IPS DF 19.7 (cell line): ENCODE measurements at places on chromosomes 4 and X.

DNA sequence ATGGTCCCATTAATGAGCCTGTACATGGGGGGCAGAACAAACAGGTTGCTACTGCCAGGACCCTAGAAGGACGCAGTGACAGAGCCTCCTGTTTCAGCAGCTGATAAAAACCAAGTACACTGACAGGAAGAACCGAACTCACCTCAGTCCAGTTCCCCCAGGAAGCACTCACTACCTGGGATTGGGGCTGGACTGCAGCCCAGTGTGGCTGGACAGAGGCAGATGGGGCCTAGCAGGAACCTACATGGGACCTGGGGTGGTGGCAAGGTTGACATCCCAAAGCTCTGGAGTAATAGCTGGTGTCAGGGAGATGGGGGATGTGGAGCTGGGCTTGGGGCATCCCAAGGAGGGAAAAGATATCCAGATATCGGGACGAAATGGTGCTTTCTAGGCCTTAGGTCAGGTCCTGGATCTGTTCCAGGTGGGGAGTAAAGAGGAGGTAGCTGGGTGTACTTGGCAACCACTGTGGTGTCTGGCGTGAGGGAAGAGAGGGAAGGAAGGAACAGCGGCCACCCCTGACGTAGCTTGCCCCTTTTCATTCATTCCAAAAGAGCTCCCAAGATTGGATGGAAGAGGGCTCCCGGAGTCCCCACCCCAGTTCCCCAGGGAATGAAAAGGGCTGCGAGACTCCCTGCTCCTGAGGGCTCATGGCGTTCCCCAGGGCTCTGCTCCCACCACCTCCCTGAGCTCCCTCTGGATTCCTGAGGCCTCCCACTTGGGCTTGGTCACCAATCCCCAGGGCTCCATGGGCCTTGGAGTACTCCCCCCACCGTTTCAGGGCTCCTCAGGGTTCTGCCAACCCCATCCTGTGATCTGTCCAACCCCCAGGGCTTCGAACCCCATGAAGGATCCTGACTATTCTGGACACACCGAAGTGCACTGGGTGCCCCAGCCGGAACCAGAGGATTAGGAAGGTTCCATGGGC lies 4.5 kb downstream of the EMD start:
- no peak for DNase-seq

- no peak for DNase-seq
Observed at GRCh38 chrX:19183761-19184477, 61.7 kb upstream of the ADGRG2 start.

DNA sequence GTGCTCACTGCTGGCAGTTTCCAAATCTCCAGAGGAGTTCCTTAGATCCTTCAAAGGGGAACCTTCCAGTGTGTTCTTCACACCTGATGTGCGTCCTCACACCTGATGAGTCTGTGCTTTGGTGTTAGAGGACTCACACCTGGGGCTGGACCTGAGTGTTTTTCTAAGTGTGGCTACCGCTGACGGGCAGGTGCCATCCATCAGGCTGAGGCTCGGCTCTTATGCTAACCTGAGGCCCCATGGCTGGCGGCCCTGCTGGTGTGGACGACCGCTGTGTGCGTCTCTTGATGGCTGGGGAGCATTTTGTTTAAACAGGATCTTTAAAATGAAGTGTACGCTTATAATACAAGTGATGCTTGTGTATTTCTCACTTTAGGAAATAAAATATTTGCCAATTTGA lies 28.4 kb downstream of the PCGF3 start:
- no peak for DNase-seq

DNA sequence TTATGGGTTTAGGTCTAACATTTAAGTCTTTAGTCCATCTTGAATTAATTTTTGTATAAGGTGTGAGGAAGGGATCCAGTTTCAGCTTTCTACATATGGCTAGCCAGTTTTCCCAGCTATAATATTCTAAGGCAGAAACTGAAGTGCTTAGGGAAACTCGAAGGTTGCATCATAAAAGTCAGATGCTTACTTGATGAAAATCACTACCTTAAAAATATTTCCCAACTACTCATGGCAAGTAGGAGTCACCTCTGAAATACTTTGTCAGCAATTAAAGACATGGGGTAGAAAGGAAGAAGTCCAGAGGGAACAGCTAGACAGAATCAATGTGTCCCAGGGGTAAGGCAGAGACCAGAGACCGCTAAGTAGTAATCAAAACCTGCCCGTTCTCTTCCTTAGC lies 6.3 kb upstream of the AP1S2 start:
- no peak for DNase-seq

DNA sequence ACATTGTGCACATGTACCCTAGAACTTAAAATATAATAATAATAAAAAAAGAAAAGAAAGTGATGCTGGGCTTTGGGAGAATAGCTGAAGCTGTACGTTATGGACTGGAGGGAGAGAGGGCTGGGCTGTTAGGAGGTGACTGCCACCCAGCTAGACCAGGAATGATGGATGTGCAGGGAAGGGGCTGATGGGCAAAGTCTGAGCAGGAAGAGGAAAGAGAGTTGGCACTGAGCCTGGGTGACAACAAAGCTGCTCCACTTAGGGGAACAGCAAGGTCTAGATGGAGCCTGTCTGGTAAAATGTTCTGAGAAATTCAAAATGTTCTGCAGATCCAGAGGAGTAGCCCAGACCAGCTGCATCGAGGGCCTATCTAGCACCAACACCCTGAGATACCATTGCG lies 32.3 kb downstream of the MED28 start:
- no peak for DNase-seq

DNA sequence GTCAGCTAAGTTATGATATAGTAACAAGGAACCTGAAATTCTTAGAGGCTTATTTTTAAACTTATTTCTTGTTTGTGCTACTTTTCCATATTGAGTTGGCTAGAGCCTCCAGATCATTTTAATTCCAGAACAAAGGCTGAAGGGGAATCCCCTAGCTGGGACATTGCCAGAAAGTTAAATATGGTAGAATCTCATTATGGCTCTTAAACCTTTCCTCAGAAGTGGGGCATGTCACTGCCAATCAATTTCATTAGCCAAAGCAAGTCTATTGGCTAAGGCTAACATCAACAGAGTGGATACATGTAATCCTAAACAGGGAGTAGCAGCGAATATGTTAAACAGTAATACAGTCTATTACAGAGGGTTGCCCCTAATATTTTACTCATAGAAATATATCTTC lies 47.0 kb downstream of the FTHL17 start:
- no peak for DNase-seq

- no peak for DNase-seq
Observed at GRCh38 chr4:39636531-39637184, 2.0 kb downstream of the SMIM14 start.

DNA sequence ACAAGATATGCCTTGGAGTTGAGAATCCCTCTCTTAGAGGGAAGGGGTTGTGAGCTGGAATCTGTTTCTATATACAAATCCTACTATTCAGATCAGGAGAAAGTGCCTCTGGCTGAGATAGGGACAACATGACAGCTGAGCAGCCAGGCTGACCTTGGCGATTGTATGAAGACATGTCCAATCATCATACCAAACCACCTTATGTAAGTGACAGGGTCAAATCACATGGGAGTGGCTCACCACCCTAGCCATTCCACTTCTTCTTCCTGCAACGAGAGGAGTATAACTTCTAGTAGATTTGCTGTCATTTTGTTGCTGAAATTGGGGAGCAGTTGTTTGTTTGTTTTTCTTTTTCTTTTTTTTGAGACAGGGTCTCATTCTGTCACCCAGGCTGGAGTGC lies 48.3 kb upstream of the TMEM150C start:
- no peak for DNase-seq

GRCh38 chr4:89913623-89914022 lies 19.0 kb downstream of the MMRN1 start:
- DNase-seq: no peak

- no peak for DNase-seq
Observed at GRCh38 chr4:7068279-7068842, 497 bp upstream of the GRPEL1 start.

DNA sequence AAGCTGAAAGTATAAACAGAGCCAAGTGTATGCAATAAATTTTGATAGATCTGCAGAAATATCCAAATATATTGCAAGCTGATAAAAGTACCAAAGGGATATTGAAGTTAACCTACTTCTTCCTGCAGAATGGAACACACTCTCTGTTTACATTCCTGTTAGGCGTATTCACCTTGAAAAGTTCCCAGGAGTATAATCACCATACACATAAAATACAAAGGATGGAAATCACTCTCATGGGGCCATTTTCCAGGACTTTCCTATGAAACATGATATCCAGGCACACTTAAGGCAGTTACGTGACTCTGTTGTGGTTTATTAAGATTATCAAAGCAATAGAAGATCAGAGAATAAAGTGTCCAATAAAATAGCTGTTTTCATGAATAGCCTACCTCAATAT lies 1142.3 kb downstream of the NLGN4X start:
- DNase-seq: no peak

- no peak for DNase-seq
Observed at GRCh38 chrX:134801267-134801666, 143.0 kb upstream of the PLAC1 start.

- no peak for DNase-seq
Observed at GRCh38 chrX:134528960-134529359, 69.0 kb downstream of the HPRT1 start.

DNA sequence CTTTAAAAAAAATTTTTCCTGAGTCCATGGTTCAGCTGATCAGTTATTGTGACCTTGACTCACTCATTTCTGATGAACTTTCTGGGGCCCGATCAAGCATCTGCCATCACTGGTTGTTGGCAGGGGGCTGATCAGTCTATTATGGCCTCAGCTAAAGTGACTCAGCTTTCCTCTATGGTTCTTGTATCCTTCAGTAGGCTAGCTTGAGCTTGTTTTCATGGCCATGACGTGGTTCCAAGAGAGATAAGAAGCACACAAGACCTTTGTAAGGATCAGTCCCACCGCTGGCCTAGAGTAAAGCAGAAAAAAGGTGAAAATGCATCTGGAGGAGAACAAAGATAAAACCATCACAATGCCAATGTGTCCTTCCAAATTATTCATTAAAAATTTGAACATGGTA lies 29.8 kb upstream of the EPGN start:
- no peak for DNase-seq

DNA sequence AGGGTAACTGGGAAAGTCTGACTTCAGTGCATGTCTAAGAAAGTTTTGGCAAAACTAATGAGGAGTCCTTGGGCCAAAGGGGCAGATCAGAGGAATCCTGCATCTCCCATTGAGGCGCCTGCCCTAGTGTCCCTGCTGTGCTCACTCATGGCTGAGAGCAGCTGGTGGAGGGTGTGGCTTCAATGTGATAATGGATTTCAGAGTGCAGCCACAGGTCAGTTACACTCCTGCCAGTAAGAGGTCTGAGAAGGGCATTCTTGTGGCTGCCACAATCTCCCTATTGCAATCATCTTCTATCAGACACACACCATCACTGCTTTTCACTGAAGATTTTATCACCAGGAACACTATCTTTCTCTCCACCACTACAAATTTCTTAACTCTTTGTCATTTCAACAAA lies 457.1 kb downstream of the MID1IP1 start:
- no peak for DNase-seq

DNA sequence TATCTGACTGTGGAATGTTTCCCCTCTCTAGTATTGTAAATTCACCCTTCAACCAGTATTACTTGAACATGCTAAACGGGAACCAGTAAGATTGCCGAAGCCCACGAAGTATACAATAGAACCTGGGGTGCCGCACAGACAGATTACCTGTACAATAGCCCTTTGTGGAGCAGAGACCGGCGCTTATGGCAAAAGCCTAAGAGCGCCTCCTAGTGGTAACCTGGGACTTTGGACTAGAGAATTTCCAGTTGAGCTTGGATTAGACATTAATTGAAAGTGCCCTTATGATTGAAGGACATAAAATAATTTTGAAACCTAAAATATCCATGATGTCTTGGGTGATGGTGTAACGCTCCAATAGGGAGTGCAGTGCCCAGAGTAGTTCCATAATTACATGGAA lies 14.1 kb downstream of the ZNF157 start:
- DNase-seq: no peak

DNA sequence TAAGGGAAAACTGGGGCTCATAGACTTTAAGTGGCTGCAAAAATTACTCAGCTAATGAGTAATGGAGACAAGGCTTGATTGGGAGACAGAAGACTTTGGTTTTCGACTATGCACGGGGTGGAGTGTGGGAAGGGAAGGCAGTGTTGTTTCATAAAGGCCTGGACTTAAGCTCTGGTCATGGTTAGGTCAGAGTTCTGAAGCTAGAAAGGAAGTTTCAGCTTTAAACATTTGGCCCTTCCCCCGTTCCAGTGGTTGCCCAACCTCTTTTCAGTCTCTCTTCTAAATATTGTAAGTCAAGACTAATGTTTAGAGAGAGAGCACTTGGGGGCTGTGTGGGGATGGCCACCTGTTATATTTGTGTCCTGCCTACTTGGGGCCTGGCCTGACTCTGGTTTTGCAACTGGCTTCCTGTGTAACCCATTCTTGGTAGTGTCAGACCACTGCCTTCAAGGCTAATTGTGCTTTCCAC lies 21.0 kb downstream of the MSN start:
- DNase-seq: no peak

GRCh38 chrX:8034058-8034457 lies 106.8 kb upstream of the PNPLA4 start:
- no peak for DNase-seq

DNA sequence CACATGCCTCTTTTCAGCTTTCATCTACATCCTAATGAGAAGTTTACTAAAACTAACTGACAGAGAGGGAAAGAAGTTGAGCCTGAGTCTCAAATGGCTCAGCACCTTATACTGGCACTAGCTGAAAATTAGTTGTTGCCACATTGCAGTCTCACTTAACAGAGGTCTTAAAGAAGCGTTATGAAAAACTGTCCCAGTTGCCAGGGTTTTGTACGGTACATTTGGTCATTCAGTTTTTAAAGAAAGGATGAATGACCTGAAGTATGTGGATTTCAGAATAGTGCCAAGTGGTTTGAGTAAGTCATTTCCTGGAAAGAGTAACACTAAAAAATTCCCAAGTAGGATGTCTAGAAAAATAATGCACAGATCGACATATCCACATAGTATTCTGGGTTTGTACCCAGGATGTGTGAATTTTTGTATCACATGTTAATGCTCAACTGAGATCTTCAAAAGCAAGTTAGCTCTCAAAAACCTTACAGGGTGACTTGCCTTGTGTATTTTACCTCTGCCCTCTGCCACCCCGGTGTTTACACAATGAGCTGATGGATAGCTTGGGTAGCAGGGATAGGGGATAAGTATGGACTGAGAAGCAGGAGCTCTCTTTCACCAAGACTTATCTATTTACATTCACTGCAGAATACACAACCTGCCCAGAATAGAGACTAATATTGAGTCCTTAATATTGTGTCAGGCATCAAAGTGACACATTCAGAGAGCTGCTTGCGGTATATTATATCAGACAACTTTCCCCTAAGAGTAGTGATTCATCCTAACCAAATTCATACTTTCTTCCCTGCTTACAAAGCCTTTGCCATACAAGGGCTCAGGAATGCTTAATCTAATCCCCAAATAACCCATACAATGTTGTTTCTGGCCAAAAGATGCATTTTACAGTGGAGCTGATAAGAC lies 1075.7 kb upstream of the PABPC4L start:
- no peak for DNase-seq

- DNase-seq: no peak
Observed at GRCh38 chrX:110178179-110178865, 139.6 kb downstream of the AMMECR1 start.

DNA sequence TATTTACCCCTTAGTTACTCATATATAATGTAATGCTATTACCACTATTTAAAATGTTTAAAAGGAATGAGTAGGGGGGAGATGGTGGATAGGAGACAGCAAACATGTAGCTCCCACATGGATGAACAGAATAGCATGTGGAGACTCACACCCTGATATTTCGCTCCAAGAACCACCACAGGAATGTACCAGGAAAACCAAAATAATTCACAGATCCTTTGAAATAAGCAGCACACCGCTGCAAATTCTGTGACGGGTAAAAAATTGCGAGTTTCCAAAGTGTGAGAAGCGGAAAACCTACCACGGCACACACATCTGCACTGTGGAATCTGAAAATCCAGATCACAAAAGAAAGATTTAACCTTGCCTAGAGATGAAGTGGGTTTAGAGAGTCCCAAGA lies 428.2 kb downstream of the TLL1 start:
- DNase-seq: no peak
